GM10248 (cell line): ENCODE measurements at places on chromosomes 1 and 21.

DNA sequence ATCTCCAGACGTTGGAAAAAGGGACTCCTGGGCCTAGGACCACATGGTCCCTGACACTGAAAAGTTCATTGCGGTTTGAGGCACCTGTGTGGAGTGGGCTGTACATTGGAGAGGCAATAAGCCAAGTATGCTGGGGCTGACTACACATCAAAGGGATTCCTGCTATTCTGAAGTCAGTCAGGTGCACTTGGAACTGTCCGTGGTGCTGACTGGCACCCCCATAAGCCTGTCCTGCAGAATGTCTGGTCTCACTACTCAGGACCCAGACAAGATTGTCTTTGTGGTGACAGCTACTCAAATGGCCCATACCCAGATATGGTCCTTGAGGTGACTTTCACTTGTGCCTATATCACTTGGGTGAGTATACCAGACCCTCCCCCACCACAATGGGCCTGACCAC, 150.6 kb downstream of the RWDD3 start:
- no peak for DNase-seq

DNA sequence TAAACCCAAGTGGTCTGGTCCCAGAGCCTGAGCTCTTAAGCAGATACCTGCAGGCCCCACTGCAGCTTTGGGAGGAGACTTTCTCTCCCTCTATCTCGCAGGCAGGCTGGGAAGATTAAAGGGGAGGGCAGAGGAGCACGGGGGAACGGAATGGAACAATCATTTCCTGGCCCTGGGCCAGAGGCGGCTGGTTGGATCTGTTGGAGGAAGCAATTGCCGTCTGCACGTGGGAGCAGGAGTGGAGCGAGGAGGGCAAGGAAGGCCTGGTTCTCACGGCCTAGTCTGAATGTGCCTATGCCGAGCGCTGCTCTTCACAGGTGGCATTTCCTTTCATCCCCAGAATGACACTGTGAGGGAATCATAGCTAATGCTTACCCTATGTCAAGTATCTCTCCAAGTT, 23.7 kb downstream of the NKAIN1 start:
- no peak for DNase-seq

- DNase-seq: no peak
These were observed 88.8 kb upstream of the PDE4B start for GRCh38 chr1:65703853-65704252.

DNA sequence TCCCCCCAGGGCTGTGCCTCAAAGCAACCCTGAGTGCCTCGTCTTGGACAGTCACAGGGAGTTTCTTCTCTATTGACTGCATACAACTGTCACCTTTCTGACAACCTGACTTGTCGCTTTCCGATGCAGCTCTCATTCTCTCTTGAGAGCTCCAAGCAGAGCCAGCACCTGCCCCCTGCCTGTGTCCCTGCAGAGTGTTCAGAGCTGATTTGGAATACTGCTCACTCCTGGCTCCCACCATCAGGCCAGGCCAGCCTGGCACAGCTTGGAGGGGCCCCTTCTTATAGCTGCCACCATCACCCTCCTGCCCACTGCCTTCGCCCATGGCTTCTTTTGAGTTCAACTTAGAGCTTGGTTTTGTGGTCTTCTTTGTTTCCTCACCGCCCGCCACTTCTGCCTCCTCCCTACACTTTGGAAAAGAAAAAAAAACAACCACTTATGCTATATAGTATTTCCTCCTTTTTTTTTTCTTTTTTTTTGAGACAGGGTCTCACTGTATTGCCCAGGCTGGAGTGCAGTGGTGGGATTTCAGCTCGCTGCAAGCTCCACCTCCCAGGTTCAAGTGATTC, 12.3 kb downstream of the NCF2 start:
- no peak for DNase-seq

- DNase-seq: no peak
These were observed 112.9 kb upstream of the HP1BP3 start for GRCh38 chr1:20900056-20900455.

DNA sequence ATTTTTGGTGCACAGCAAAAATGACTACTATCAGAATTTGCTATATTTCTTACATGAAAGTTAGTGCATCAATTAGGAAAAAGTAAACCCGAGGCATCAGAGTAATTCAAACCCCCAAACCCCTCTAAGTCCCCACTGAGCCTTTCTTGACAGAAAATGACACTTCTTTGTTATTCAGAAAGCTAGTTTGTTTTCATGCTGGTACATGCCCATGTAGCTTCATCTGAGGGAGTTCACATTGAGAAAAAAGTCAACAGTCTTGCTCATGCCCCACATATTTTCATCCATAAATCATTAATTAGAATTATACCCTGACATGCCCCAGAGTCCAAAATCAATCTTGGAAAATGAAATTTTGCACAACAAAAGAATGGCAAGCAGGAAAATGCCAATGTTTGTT, 39.9 kb upstream of the PDC start:
- DNase-seq: no peak

DNA sequence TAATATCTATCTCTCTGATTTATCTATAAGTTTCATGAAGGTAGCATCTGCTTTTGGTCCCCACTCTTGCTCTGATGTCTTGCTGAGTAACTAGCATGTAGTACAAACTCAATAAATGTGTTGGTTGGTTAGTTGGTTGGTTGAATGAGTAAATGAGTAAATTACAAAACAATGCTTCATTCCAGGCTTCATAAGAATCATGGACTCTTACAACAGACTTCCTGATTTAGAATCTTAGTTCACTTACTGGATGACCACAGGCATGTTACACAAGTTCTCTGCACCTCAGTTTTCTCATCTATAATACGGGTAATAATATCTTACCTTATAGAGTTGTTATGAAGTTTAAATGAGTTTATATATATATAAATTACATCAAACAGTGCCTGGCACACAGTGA, 98.6 kb downstream of the ZNF281 start:
- no peak for DNase-seq

DNA sequence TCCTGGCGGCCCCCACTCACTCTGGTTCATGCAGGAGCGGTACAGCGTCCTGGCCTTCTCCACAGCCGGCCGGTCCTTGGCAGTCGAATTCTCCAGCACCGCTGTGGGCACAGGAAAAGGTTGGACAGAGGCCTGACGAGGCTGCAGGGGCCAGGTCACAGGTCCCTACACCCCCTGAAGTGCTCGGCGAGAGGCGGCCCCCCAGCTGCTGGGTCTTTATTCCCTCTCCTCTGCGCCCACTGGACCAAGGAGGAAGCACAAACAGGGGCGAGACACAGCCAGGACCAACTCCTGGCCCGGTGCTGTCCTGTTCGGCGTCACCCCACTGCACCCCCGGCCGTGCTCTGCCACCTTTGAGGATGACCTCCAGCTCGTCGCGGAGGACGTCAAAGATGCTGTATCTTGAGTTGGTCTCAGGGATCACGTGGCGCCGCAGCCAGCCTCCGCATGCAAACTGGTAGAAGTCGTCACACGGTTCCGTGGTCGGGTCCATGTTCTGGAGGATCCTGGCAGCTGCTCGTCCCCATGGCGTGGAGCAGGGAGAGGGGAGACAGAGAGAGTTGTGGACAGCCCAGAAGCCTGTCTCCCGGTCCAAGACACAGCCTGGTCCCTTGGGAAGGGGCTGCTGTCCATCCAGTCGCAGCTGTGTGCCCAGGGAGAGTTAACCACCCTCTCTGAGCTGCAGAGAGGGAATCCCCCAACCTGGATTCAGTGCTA, 22.9 kb downstream of the PRXL2B start:
- DNase-seq: no peak

DNA sequence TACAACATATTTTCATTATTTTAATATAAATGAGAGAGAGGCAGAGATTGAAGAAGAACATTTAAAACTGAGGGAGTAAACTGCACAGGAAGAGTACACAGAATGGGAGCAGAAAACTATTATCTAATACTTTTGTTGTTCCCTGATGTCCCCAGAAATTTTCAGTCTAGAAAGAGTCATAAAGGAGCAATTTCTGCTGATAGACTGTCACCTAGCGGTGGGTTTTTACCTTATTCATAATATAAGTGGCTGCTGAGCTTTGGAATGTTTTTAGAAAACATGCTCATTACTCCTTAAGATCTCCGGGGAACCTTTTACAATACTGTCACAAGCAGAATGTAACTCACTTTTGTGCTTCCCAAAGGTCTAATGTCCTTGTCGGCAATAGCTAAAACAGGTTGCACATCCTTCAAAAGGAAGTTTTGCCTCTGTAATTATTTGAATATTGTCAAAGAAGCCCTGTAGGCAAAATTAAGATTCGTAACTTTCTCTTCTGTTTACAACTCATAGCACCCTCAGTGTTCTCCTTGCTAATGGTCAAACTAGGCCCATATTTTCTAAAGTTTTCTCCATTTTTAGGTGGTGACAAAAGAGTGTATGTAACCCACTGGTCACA, 4.9 kb upstream of the NPL start:
- DNase-seq: peak; percentile 35

GRCh38 chr1:160005070-160005469, 26.7 kb downstream of the PIGM start:
- no peak for DNase-seq

DNA sequence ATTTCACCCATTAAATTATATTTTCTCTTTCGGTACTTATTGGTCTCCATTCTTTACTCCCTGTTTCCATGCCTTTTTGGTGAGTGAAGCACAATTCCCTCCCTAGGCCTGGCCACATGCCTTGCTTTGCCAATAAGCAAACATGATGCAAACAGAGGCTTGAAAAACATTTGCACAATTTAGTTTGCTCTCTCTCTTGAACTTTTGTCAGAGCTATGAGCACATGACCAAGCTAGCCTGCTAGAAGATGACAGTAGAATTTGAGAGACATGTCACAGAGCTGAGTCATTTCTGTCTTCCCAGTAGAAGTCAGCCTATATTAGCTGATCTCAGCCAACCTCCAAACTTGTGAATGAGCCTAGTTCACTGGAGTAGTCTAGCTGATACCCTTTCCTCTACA, 24.6 kb downstream of the ANGPTL3 start:
- DNase-seq: peak; percentile 50

DNA sequence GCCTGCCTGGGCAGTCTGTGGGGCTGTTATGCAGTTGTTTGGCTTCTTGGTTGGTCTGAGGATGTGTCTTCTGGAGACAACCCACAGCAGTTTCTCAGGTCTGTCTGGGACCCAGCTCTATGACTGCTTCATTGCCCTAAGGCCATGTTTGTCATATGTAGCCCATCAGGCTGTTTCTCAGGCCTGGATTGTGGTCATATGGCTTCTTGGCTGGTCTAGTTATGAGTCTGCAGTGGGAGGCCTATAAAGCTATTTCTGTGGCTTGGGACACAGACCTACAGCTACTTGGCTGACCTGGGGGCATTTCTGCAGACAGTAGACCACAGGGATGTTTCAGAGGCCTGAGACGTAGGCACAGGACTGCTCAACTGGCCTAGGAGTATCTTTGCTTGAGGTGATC, 41.5 kb downstream of the CHIA start:
- DNase-seq: peak; percentile 15

GRCh38 chr1:25612421-25612820, 4.2 kb upstream of the MAN1C1 start:
- no peak for DNase-seq

GRCh38 chr1:14977338-14977931, 176.1 kb upstream of the TMEM51 start:
- DNase-seq: no peak

DNA sequence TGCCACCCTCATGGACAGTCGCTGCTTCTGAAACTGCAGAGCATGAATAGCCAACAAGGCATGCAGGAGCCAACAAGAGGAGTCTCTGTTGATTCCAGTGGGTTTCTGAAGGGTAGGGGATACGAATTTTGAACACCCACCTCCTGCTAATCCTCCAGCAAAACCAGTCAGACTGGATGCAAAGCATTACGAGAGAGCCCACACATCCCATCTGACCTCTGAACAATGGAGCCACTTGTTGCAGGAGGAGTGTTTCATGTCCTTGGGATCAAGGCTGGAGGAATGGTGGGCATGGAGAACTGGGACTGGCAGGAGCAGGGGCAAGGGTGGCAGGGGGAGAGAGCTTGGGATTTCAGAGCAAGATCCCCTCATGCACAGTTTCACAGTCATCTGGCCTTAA, 1.6 kb downstream of the VTCN1 start:
- no peak for DNase-seq

DNA sequence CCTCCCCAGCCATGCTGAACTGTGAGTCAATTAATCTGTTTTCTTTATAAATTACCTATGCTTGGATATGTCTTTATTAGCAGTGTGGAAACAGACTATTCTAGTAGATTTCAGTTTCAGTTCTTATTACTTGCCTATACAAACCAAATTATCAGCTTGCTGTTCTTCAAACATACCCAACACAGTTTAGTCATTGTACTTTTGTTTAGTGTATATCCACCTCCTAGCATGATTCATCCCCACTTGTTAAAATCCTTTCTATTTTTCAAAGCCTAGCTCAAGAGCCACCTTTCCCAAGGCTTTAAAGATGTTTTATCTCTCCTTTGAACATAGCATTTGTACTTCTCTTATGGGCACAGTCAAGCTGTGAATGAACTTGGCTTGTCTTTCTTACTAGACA, 195.6 kb upstream of the ZRANB2 start:
- no peak for DNase-seq

- no peak for DNase-seq
These were observed 180.4 kb downstream of the FGGY start for GRCh38 chr1:59477286-59477685.

DNA sequence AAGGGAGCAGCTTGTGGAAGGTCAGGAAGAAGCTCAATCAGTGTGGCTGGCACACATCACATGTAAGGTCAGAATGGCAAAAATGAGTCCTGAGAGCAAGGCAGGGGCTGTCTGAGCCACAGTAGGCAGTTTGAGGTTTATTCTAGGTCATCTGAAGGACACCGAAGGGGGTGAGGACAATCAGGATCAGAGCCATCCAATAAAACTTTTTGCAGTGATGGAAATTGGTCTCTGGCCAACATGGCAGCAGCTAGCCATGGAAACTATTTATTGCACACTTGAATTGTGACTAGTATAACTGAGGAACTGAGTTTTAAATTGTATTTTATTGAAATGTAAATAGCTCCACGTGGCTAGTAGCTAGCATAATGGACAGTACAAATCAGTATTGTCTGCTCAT, 97.0 kb upstream of the CACNA1E start:
- no peak for DNase-seq

DNA sequence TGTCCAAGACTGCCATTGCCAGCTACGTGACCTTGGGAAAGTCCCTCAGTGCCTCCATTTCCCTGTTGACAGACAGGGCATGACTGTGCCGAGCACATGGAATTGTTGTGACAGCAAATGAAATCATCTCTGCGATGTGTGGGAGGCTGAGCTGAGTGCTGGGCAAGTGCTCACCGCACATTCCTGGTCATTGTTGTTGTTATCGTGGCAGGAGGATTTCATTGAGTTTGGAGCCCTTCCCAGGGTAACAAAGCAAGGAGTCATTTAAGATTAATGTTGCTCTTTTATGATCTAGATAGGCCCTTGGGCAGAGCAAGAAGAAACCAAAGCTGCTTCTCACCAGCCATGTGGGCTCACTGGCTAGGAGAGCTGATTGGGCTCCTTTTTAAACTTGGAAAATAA, 39.6 kb upstream of the ITPKB start:
- no peak for DNase-seq
